ENCODE measurements at places on chromosomes 1 and 21.
A peak's percentile ranks its signal among the peaks of the same experiment; 100 is the strongest.

GRCh38 chr1:232517204-232517603 is 112.7 kb downstream of the SIPA1L2 start:
- DNase-seq = no peak

GRCh38 chr1:48019714-48020315 is 22.6 kb upstream of the TRABD2B start:
- DNase-seq = no peak

GRCh38 chr1:44637702-44638411 is 36.4 kb downstream of the TMEM53 start:
- DNase-seq = no peak

- no peak for DNase-seq
These were observed 324.4 kb downstream of the AJAP1 start for GRCh38 chr1:4978660-4979390.

DNA sequence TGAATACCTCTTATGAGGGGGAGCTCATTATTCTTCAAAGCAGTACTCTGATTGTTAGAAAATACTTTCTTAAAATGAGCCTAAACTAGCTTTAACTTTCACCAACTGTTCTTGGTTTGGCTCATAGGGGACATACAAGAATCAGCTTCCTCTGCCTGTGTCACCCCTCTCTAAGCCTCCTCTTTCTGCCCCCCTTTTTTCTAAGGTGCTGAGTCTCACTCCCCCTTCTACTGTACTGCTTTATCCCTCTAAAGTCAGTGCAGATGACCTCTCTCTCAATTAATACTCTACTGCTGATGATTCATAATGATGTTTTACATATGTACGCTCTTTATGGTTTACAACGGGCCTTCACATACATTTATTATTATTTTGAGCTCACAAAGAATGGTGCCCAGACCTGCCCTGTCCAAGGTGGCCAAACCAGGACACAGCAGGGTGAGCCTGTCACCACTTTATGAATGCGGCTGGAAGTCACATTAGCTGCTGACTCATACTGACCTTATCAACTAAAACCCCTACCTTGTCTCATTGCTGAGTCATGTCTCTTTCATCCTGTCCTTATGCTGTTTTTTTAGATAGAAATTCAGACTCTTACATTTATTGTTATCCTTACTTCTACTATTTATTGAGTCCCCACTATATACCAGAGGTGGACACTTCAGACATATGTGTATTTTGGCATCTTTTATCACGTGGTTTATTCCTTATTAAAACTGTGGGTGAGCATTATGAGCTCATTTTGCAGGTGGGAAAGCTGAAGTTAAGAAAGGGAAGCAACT is 126.9 kb downstream of the RNF220 start:
- DNase-seq = peak; percentile 25

- DNase-seq = no peak
These were observed 9.2 kb downstream of the CD1E start for GRCh38 chr1:158362941-158363340.

DNA sequence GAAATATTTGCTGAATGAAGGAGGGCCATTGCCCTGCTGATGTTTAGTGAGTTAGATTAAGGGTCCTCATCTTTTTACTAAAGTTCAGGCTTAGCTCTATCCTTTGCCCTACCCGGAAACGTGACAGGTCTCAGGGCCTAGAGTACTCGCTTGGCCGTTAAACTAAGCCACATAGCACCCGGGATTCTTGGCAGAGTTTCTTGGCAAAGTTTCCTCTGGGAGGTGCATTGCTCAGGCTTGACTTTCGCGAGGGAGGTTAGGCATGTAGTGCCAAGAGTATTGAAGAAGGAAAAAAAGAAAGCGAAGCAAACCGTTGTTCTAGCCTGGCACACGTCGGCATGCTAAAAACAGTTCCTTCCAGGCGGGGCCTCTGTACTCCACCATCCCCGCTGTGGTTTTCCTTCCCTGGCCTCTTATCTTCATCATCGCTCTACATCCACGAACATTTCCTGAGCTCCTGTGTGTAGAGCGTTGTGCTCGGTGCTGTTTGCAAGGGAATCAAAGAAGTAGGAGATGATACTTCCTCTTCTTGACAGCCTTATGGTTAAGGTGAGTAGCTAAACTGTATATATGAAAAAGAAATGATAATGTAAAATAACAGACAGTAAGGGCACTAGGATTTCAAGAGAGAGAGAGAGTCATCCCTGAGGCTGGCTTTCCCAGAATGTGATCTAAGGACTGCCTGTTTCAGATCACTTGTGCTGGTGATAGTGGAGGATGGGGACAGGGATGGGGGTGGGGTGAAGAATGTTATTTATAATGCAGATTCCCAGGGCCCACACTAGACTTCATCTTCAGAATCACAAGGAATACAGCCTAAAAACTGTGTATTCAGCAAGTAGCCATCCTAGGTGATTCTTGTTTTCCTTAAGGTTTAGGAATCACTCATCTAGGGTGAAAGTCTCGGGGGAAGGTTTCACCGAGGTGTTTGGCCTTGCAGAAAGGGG is 18.8 kb downstream of the RNF220 start:
- DNase-seq = peak; percentile 6

- DNase-seq = no peak
These were observed 99.1 kb downstream of the ASTN1 start for GRCh38 chr1:177065430-177065829.
